ENCODE measurements at places on chromosomes 3 and 15. TPM values are rescaled to one million over a fixed set of nuclear protein-coding genes. Genes with fewer than 3 reads are reported as not detected.

Gene SLC9C1
- not detected for total RNA-seq

Gene SQOR
- 205 TPM for total RNA-seq

Gene PTPRG
- 7.4 TPM for total RNA-seq

Gene CYP8B1
- not detected for total RNA-seq

Gene PRICKLE2
- total RNA-seq = 20.2 TPM

Gene AADACL2
- total RNA-seq = not detected

Gene PODXL2
- total RNA-seq = 79.4 TPM

Gene EID1
- total RNA-seq = 200 TPM

Gene STRA6
- 17.7 TPM for total RNA-seq

Gene XPC
- 30.2 TPM for total RNA-seq

Gene FGF12
- total RNA-seq = 1.5 TPM

Gene COL6A6
- total RNA-seq = not detected

Gene CCR3
- total RNA-seq = not detected

Gene ARHGAP31
- 1.5 TPM for total RNA-seq

Gene PLIN1
- total RNA-seq = not detected

Gene OR5K1
- total RNA-seq = not detected

Gene PATL2
- total RNA-seq = not detected

Gene RASL12
- total RNA-seq = not detected

Gene ABHD10
- 21.3 TPM for total RNA-seq

Gene TM6SF1
- total RNA-seq = not detected

Gene ADGRG7
- total RNA-seq = not detected

Gene B3GNT5
- 7.9 TPM for total RNA-seq

Gene SCN11A
- total RNA-seq = 0.03 TPM

Gene DCBLD2
- total RNA-seq = 138 TPM

Gene MUC20
- 0.17 TPM for total RNA-seq

Gene MITF
- total RNA-seq = 32.1 TPM

Data from Caki2 (cell line).